ENCODE measurements at places on chromosomes 2 and 18. TPM values are rescaled to one million over a fixed set of nuclear protein-coding genes. Genes with fewer than 3 reads are reported as not detected.

Gene LBX2
- 0.61 TPM for total RNA-seq

Gene INHA
- total RNA-seq = 0.11 TPM

Gene RAB6C
- total RNA-seq = not detected

Gene DLX2
- total RNA-seq = 1.4 TPM

Gene IDH1
- 130 TPM for total RNA-seq

Gene L3MBTL4
- 1.0 TPM for total RNA-seq

Gene EMILIN1
- total RNA-seq = 0.37 TPM

Gene FAM237A
- not detected for total RNA-seq

Gene HOXD12
- total RNA-seq = not detected
